ENCODE measurements at places on chromosomes 3 and 15. TPM values are rescaled to one million over a fixed set of nuclear protein-coding genes. Genes with fewer than 3 reads are reported as not detected.

GRCh38 chr3:58482917-58483636 is 8.8 kb upstream of the KCTD6 start:
- no peaks in the 10 kb centered on the region for H3K27me3 ChIP-seq
- DNase-seq = no peak
- H3K27ac ChIP-seq = no peak overlapping the region
- H3K36me3 ChIP-seq = no peaks in the 10 kb centered on the region

GRCh38 chr3:87420171-87420570 is 143.8 kb upstream of the POU1F1 start:
- H3K4me3 ChIP-seq = no peak overlapping the region
- no peak overlapping the region for H3K27ac ChIP-seq
- H3K36me3 ChIP-seq = no peaks in the 10 kb centered on the region
- no peak for DNase-seq

DNA sequence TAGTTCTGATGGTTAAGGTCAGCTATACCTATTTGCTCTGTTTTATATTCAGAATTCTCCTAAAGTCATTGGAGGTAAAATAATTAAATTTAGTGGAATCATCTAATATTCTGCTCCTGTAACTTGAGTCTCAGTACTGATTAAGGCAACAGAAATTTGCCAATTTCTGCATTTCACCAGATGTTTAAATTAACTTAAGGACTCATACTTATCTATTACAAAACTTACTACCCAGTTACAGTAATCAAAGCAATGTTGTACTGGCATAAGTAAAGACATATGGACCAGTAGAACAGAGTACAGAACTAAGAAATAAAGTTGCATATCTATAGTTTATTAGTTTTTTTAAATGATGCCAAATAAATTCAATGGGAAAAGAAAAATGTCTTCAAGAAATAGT is 1043.8 kb downstream of the OTOL1 start:
- H3K4me1 ChIP-seq = no peaks in the 10 kb centered on the region
- H3K27me3 ChIP-seq = no peaks in the 10 kb centered on the region
- no peak overlapping the region for H3K27ac ChIP-seq
- no peaks in the 10 kb centered on the region for H3K36me3 ChIP-seq
- no peak for DNase-seq

- no peak overlapping the region for H3K27ac ChIP-seq
- H3K36me3 ChIP-seq = no peaks in the 10 kb centered on the region
- no peak for DNase-seq
- H3K4me3 ChIP-seq = no peak overlapping the region
- peaks cover 3% of the 10 kb centered on the region for H3K27me3 ChIP-seq
Observed at GRCh38 chr15:60222404-60222803, 175.4 kb downstream of the ANXA2 start.

- H3K4me1 ChIP-seq = no peaks in the 10 kb centered on the region
- H3K27me3 ChIP-seq = no peaks in the 10 kb centered on the region
- H3K27ac ChIP-seq = no peak overlapping the region
- no peak overlapping the region for H3K4me3 ChIP-seq
- no peak for DNase-seq
- H3K36me3 ChIP-seq = no peaks in the 10 kb centered on the region
Observed at GRCh38 chr3:153756816-153757215, 364.4 kb upstream of the ARHGEF26 start.

Gene COLQ
- total RNA-seq = 0.52 TPM

All from suprapubic skin (tissue), 4 donors.